Glomerular endothelial cell (primary cell): ENCODE measurements at places on chromosomes 3 and 15. TPM values are rescaled to one million over a fixed set of nuclear protein-coding genes. Genes with fewer than 3 reads are reported as not detected.

GRCh38 chr3:153242896-153243295 lies 80.9 kb downstream of the RAP2B start:
- no peak for DNase-seq

DNA sequence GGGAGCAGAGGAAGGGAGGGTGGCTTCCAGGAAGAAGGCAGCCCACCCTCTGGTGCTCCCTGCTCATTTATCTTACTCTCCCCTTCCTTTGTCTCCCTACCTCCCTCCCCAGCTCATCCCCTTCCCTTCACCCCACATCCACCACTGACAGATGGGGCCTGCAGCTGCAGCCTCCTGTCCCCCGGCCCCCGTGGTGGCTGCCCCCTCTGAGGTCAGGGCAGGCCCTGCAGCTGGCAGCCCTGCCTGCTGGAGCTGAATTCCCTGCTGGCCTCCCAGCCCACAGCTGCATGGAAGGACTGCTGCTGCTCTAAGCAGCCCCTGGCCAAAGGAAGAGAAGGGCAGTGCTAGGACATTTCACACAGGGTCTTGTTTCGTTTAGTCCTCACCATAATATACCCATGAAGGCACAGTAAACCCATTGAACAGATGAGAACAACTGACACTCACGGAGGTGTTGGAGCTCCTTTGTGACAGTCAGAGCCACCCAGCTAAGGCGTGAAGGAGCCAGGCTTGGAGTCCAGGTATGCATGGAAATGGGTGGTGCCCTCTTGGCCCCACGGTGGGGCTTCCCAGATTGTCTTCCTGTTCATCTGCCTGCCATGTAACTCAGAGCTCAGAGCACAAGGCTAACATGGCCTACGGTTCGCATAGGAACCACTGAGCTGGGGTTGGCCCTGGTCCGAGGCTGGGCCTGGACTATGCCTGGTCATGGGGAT lies 121.7 kb upstream of the PRR20G start:
- no peak for DNase-seq

DNA sequence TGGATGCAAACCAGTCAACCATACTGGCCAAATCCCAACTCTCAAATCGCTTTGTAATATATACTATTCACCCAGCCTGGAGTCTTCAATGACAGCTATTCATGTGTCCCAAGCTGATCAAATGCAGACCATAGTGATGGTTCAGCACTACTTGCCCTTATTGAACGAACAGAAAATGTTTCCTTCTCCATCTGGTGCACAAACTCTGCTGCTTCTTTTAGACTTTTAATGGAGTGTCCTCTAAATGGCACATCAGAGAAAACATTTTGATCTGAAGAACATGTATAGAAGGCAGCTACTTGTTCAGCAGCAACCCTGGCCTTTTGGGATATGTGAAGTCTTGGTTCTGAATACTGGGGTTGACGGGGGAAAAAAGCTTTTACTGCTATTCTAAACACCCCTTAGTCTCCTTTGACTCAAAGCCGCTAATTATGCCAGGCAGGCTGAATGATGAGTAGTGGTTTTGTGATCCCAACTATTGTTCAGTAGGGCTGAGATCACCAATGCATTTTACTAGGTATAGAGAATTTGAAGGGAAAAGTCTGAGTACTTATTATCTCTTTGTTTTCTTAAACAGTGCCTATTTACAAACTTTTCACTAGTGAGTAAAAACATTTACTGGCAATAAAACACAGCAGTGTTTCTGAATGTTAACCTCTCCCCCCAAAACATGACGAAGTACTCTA lies 781.2 kb downstream of the ROBO1 start:
- no peak for DNase-seq

- DNase-seq, result no peak
These were observed 17.3 kb downstream of the PP2D1 start for GRCh38 chr3:19994796-19995195.

The CSPG5 gene
- 0.18 and 0.48 TPM in 2 replicates for total RNA-seq
